ENCODE measurements at places on chromosomes 7 and 10. TPM values are rescaled to one million over a fixed set of nuclear protein-coding genes. Genes with fewer than 3 reads are reported as not detected.

GRCh38 chr10:25492680-25493079 is 317.9 kb downstream of the GPR158 start:
- H3K27me3 ChIP-seq: no peaks in the 10 kb centered on the region
- H3K4me1 ChIP-seq: no peaks in the 10 kb centered on the region
- no peak overlapping the region for H3K27ac ChIP-seq
- H3K36me3 ChIP-seq: no peaks in the 10 kb centered on the region

DNA sequence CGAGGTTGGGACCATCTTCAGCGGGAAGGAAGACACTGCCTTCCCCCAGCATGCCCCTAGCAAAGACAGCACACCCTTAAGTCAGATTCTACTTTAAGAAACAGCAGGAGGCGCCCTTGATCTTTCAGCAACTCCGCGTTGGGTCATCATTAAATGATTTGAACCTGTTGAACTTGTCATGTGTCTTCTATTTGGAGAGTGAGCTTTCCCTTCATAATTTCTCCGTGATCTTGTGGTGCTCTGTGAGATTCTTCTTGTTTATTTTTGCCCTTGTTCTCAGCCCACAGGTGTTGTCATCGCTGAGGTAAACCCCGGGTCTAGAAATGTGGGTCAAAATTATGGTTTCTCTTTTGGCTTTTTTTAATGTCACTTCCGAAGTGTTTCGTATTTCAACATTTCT is 49.5 kb upstream of the PITRM1 start:
- no peak for DNase-seq
- no peaks in the 10 kb centered on the region for H3K36me3 ChIP-seq
- no peaks in the 10 kb centered on the region for H3K27me3 ChIP-seq
- H3K4me1 ChIP-seq: no peaks in the 10 kb centered on the region

The DENND2A gene
- 32.4 TPM for total RNA-seq

- no peaks in the 10 kb centered on the region for H3K27me3 ChIP-seq
- no peaks in the 10 kb centered on the region for H3K4me1 ChIP-seq
- H3K36me3 ChIP-seq: no peaks in the 10 kb centered on the region
- no peak overlapping the region for H3K27ac ChIP-seq
- DNase-seq: no peak
These were observed 376.8 kb downstream of the DNAJB6 start for GRCh38 chr7:157713591-157713990.

- no peak overlapping the region for H3K4me3 ChIP-seq
- no peaks in the 10 kb centered on the region for H3K36me3 ChIP-seq
- no peak overlapping the region for H3K27ac ChIP-seq
- H3K4me1 ChIP-seq: no peaks in the 10 kb centered on the region
- DNase-seq: no peak
These were observed 298.2 kb downstream of the FRMD4A start for GRCh38 chr10:14032406-14032998.

DNA sequence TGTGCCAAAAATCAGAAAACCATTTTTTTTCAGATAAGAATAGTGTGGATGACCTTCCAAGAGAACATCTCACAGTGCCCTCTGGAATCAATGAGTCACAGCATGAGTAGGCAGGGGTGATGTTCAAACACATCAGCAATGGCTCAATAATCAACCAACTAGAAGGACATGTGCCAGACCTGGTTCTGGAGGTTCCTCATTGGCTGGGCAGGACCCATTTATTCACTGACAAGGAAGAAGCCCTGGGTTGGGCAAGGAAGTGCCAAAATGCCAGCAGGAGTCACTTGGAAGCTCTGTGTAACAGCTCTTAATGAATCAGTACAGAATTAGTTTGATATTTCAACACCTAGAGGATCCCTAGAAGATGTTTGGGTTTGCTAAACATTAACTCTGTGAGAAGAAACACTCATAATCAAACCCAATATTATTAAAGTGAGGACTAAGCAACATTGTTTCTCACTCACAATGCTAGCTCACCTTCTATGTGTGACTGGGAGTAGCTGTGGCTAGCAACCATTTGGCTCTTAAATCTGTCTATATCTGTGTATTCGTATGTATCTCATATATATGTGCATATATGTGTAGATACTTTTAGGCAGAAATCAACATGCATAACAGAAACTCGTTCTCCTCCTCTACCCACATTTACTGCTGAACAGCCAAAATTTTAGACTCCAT is 72.3 kb upstream of the APBB1IP start:
- no peak overlapping the region for H3K27ac ChIP-seq
- no peaks in the 10 kb centered on the region for H3K36me3 ChIP-seq
- H3K4me1 ChIP-seq: no peaks in the 10 kb centered on the region
- DNase-seq: no peak
- no peak overlapping the region for H3K4me3 ChIP-seq

DNA sequence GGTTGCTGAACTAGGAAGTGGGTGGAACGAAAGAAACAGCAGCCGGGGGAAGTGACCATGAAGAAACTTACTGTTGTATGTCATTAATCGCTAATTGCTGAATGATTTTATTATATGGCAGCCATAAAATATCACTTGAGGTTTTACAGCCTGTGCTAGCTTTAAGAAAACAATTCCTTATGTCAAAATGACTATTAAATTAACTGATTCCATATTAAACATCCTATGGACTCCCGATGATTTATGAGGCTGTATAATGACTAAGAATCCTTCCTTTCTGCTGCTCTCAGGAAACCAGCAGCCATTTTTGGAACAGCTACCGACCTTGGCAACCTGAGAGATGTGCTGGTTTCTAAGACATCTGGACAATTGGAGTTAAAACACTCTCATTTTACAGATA is 421.9 kb downstream of the SORCS3 start:
- H3K27me3 ChIP-seq: no peaks in the 10 kb centered on the region
- no peaks in the 10 kb centered on the region for H3K4me1 ChIP-seq
- H3K36me3 ChIP-seq: no peaks in the 10 kb centered on the region
- no peak for DNase-seq

DNA sequence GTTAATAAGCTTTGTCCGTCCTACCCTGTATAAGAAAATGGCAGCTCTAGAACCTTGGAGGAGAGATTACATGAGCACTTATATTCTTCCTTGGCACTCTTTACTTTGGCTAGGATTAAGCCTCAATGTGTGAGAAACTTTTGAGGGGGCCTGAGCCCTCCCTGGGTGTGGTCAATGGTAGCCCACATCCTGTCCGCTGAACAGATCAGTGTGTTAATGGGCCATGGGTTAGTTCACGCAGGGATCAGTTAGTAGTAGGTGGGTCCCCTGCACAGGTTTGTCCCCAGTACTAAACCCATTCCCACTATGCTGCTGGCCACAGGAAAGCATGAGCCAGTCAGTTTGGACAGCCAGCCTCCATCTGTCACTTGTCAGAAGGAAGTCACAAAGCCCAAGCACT is 20.2 kb upstream of the IKZF1 start:
- no peaks in the 10 kb centered on the region for H3K36me3 ChIP-seq
- H3K27ac ChIP-seq: no peak overlapping the region

DNA sequence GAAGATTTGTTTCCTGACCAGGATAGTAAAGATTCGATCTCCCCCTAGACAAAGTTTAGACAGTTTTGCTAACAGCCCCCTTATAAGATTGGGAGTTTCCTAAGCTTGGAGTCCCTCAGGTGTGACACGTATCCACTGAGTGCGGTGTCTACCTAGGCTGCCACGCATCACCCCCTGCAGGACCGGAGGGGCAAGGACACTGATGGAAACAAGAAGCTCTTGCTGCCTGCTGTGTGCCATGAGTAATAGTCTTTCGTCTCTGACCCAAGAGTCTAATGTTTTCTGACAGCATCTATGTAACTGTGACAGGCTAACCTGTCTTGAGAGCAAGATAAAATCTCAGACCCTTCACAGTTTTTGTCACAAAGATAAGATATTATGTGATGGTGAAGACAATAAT is 173.5 kb downstream of the SEMA3E start:
- H3K36me3 ChIP-seq: peaks cover 3% of the 10 kb centered on the region
- no peaks in the 10 kb centered on the region for H3K27me3 ChIP-seq
- no peak overlapping the region for H3K4me3 ChIP-seq
- H3K27ac ChIP-seq: no peak overlapping the region
- H3K4me1 ChIP-seq: no peaks in the 10 kb centered on the region
- DNase-seq: no peak

DNA sequence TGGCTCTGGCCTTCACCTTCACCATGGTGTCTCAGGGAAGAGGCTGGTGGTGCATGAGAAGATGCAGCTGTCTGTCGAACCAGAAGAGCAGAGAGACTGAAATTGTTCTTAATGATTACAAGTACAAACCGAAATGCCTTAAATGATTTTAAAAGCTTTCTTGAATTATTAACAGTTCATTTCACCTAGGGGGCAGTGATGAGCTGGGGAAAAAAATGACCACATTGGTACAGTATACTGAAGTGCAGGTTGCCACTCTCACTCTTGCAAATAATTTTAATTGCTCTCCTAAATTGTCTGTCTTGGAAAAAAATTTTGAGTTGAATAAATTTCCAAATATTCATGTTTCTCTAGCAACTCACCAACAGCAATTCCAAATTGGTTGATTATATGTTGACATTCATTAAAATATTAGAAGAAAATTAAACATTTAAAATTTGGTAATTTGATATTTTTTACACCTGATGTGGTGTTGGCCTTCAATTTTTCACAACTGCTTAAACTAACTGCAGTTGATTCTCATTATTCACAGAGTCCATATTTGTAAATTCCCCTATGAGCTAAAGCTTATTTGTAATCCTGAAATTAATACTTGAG is 692.6 kb downstream of the ZWINT start:
- no peak overlapping the region for H3K27ac ChIP-seq
- no peaks in the 10 kb centered on the region for H3K27me3 ChIP-seq
- H3K36me3 ChIP-seq: no peaks in the 10 kb centered on the region
- no peaks in the 10 kb centered on the region for H3K4me1 ChIP-seq
- no peak for DNase-seq
- no peak overlapping the region for H3K4me3 ChIP-seq

The MYH16 gene
- total RNA-seq: not detected

The PLAU gene
- total RNA-seq: 13.5 TPM

The TFEC gene
- 9.8 TPM for total RNA-seq

DNA sequence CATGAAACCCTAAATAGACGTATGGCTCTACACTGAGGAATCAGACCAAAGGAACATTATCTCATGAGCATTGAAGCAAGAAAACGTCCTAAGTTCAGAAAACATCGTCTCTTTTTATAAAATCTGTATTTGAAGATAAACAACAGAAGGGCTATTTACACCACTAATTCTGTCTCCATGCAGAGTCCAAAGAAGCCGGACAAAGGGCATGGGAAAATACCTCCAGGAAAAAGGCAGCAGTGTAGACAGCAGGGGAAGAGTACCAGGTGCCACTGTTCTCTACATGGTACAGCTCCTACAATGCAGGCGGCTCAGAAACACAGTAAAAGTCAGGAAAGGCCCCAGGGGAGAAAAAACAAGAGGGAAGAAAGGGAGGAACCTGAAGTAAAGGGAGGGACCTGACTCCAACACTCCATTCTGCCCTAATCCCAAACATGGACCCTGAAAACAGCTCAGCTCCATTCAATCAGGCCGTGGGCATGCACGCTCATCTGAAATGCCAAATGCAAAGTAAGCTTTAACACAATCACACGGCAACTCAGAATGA is 17.5 kb downstream of the FAM171A1 start:
- DNase-seq: no peak
- no peak overlapping the region for H3K4me3 ChIP-seq
- peaks cover 3% of the 10 kb centered on the region for H3K4me1 ChIP-seq
- no peaks in the 10 kb centered on the region for H3K27me3 ChIP-seq
- no peaks in the 10 kb centered on the region for H3K36me3 ChIP-seq

DNA sequence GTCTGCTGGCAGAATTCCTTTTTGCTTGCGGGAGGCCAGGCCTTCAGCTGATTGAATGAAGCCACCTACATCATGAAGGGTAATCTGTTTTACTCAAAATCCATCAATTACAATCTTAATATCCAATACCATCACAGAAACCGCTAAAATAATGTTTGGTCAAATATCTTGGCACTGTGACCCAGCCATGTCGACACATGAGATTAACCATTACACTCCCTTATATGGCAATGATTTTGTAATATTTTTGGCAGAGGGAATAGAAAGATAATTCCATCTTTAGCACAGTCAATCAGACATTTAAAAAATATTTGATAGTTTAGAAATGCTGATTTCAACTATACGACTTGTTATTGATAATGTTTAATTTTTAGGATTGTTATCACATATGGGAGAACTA is 36.5 kb upstream of the SLC39A12 start:
- DNase-seq: no peak
- no peaks in the 10 kb centered on the region for H3K27me3 ChIP-seq
- H3K4me3 ChIP-seq: no peak overlapping the region
- no peaks in the 10 kb centered on the region for H3K36me3 ChIP-seq
- no peak overlapping the region for H3K27ac ChIP-seq
- no peaks in the 10 kb centered on the region for H3K4me1 ChIP-seq

- H3K4me1 ChIP-seq: no peaks in the 10 kb centered on the region
- no peak for DNase-seq
- H3K4me3 ChIP-seq: no peak overlapping the region
- H3K27me3 ChIP-seq: peaks cover 7% of the 10 kb centered on the region
- no peak overlapping the region for H3K27ac ChIP-seq
These were observed 51.7 kb upstream of the LEP start for GRCh38 chr7:128189231-128189930.

GRCh38 chr7:69773535-69774225 is 175.4 kb downstream of the AUTS2 start:
- H3K4me3 ChIP-seq: no peak overlapping the region
- no peaks in the 10 kb centered on the region for H3K27me3 ChIP-seq
- DNase-seq: no peak
- H3K27ac ChIP-seq: no peak overlapping the region
- H3K36me3 ChIP-seq: no peaks in the 10 kb centered on the region

The COL1A2 gene
- 497 TPM for total RNA-seq

The CYP2E1 gene
- 1.1 TPM for total RNA-seq

The GNG11 gene
- 18.4 TPM for total RNA-seq

DNA sequence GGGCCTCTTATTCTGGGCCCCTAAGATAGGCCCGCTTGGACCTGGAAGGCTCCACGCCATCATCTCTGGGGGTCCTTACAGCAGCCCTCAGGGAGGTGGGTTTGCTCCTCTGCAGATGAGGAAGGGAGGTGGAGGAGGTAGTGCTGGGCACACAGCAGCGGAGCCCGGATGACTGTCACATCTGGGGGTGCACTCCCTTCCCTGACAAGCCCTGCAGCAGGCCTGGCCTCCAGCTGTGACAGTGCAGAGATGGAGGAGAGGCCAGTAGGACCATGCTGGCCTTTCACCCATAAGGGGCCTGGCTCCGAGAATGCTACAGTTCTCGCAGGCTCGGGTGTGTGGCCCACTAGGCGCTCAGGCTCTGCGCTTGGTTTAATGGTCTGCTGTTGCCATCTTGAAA is 9.2 kb downstream of the GDF2 start:
- H3K27ac ChIP-seq: no peak overlapping the region
- no peaks in the 10 kb centered on the region for H3K36me3 ChIP-seq
- peaks cover under 1% of the 10 kb centered on the region for H3K4me1 ChIP-seq

The SOSTDC1 gene
- 6.1 TPM for total RNA-seq

Measured in lung (tissue), 17 donors.